Renal cortex interstitium (tissue), 15 donors: ENCODE measurements at places on chromosomes 1 and 21.

- no peak for DNase-seq
These were observed 123.8 kb upstream of the LMO4 start for GRCh38 chr1:87204921-87205320.

GRCh38 chr1:21673277-21673780 lies 4.2 kb upstream of the RAP1GAP start:
- DNase-seq = no peak

DNA sequence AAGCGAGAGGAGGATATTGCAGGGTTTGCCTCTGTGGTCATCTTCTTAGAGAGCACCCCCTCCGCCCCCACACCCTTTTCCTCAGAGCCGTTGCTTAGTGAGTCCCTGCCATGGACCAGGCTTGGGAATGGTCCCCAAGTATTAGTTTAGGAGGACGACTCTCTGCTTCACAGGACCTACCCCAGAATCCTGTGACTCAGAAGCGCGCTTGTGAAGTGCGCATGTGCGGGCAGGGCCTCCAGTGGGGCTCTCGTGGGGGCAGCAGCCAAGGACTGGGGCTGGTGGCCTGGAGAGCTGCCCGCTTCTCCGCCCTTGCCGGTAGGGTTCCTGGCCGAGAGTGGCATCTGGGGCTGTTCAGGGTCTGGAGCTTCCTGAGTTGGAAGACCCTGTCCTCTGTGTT lies 37.3 kb upstream of the HMGN1 start:
- DNase-seq = no peak

DNA sequence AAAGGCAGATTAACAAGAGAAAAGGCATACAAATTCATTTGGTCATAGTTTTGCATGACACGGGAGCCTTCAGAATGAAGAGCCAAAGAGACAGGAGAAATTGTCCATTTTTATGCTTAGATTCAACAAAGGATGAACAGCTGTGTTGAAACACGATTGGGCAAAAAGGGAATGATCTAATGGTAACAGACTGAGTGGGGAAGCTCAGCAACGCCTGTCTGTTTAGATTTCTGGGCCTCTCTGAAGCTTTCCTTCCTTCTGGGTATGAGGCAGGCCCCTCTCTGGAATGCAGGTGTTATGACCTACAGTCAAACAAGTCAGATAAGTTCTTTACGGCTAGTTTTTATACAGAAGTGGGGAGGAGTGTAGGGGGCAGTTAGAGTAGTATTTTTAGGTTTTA lies 154.6 kb downstream of the RGS7 start:
- DNase-seq = no peak

- DNase-seq = no peak
These were observed 48.3 kb upstream of the CAPZB start for GRCh38 chr1:19533626-19534025.
